ENCODE measurements at places on chromosomes 13 and 19.

- no peak for DNase-seq
These were observed 342.6 kb downstream of the ITGBL1 start for GRCh38 chr13:101795025-101795424.

DNA sequence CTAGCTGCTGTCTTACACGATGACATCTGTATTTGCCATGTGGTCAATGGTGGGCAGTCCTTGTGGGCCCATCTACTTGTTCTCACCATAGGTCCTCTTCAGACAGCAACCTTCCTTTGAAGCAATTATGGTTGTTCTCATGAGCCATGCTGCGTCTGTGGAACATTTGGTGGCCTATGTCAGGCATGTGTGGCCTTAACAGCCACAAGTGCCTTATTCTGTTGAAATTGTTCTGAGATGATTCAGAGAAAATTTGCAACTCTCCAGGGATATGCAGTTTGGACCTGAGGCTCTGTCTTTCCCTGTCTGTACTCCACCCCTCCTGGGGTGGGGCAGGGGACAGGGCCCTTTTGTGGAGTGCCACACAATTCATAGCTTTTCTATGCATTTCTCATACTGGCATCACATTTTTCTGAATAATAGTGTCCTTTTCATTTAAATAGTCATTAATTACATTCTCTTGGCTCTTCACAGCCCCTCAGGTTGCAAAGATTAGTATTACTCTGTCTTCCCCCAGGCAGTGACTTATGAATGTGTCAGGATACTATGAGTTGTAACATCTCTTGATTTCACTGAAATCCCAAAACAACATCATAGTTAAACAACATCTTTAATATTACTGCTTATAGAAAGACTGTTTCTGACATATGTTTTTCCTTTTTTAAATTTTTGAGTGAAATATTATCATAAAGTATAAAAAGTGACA, 102.1 kb downstream of the ITGBL1 start:
- DNase-seq, result no peak

DNA sequence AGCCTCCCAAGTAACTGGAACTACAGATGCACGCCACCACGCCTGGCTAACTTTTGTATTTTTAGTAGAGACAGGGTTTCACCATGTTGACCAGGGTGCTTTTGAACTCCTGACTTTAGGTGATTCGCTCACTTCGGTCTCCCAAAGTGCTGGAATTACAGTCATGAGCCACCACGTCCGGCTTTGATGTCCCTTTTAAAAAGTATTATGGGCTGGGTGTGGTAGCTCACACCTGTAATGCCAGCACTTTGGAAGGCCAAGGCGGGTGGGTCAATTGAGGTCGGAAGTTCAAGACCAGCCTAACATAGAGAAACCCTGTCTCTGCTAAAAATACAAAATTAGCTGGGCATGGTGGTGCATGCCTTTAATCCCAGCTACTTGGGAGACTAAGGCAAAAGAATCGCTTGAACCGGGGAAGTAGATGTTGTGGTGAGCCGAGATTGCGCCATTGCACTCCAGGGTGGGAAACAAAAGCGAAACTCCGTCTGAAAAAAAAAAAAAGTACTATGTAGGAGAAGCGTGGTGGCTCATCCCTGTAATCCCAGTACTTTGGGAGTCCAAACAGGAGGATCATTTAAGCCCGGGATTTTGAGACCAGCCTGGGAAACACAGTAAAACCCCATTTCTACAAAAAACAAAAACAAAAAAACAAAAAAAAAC, 22.8 kb upstream of the ERVV-1 start:
- DNase-seq, result peak; percentile 20

GRCh38 chr13:40668335-40668734, 1.9 kb upstream of the FOXO1 start:
- DNase-seq, result no peak

GRCh38 chr19:4977299-4978174, 8.6 kb downstream of the KDM4B start:
- DNase-seq, result no peak

- no peak for DNase-seq
These were observed 3.1 kb downstream of the SPC24 start for GRCh38 chr19:11152318-11153062.

- no peak for DNase-seq
These were observed 19.6 kb upstream of the C19orf33 start for GRCh38 chr19:38284422-38284821.

GRCh38 chr13:20633802-20634201, 66.8 kb downstream of the IFT88 start:
- no peak for DNase-seq

- DNase-seq, result no peak
These were observed 618 bp downstream of the TMEM38A start for GRCh38 chr19:16661480-16662034.

DNA sequence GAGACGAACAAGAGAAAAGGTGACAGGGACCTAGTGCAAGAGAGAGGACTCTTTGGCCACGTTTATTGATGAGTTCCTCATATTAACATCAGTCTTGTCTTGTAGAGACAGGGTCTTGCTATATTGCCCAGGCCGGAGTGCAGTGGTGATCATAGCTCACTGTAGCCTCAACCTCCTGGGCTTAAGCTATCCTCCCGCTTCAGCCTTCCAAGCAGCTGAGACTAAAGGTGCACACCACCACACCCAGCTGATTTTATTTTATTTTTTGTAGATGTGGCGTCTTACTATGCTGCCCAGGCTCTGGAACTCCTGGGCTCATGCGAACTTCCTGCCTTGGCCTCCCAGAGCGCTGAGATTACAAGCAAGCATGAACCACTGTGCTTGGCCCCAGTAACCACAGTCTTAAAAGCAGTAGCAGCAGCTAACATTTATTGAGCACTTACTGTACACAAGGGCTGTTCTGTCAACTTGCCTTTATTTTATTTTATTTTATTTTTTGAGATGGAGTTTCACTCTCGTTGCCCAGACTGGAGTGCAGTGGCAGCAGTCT, 1.1 kb upstream of the SH2D3A start:
- no peak for DNase-seq

- DNase-seq, result no peak
These were observed 328.8 kb downstream of the FOXO1 start for GRCh38 chr13:40337651-40338050.

GRCh38 chr13:30052120-30052519, 201.7 kb upstream of the UBL3 start:
- DNase-seq, result no peak

GRCh38 chr19:5001615-5002014, 32.7 kb downstream of the KDM4B start:
- DNase-seq, result no peak

- DNase-seq, result no peak
These were observed 32.6 kb upstream of the SLC46A3 start for GRCh38 chr13:28751175-28751960.

- DNase-seq, result no peak
These were observed 11.4 kb upstream of the USP12 start for GRCh38 chr13:27182844-27183497.

- no peak for DNase-seq
These were observed 5.4 kb upstream of the MBD3L3 start for GRCh38 chr19:7063764-7064418.

DNA sequence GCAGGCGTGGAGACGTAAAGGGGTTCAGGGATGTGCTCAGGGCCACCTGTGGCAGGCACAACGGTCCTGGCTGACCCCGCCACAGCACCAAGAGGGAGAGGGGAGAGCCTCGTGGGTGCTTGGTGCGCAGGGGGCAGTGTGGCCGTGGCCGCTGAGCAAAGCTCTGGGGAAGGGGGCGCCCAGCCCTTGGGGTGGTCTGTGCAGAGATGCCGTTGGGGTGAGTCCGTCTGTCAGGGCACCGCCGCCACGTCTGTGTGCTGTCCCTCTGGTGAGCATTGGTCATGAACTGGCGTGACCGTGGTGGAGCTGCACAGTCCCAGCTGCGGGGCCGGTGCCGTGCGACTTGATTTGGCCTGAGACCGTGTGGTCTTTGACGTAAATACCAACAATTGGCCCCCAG, 15.3 kb downstream of the GNA11 start:
- no peak for DNase-seq

DNA sequence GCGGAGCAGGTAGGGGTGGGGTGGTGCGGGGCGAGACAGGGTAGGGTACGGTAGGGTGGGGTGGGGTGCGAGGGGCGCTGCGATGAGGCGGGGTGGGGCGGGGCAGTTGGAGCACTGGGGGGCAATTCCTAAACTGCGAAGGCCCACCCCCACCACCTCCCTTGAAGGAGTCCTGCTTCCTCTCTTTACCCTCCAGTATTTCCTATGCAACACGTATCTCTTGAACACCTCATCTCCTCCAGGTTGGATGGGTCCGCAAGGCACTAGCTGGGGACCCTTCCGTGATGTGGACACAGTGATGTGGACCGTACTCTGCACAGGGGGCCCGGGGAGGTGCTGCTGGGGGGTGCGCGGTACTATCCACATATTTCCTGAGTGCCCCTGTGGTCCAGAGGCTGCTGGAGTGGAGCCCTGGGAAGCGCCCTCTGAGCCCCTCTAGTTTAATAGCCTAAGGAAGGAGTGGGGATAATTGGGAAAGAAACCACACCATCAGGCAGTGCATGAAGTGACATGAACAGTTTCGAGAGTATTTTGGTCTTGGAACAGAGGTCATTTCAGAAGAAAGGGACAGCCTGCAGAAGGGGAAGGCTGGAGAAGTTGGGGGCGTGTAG, 1.1 kb downstream of the IL17D start:
- no peak for DNase-seq
